ENCODE measurements at places on chromosomes 7 and 10.
A peak's percentile ranks its signal among the peaks of the same experiment; 100 is the strongest.

GRCh38 chr10:86389441-86390193, 23.0 kb upstream of the GRID1 start:
- peak; percentile 50 for DNase-seq

- DNase-seq: no peak
Observed at GRCh38 chr10:85927952-85928665, 438.5 kb downstream of the GRID1 start.

DNA sequence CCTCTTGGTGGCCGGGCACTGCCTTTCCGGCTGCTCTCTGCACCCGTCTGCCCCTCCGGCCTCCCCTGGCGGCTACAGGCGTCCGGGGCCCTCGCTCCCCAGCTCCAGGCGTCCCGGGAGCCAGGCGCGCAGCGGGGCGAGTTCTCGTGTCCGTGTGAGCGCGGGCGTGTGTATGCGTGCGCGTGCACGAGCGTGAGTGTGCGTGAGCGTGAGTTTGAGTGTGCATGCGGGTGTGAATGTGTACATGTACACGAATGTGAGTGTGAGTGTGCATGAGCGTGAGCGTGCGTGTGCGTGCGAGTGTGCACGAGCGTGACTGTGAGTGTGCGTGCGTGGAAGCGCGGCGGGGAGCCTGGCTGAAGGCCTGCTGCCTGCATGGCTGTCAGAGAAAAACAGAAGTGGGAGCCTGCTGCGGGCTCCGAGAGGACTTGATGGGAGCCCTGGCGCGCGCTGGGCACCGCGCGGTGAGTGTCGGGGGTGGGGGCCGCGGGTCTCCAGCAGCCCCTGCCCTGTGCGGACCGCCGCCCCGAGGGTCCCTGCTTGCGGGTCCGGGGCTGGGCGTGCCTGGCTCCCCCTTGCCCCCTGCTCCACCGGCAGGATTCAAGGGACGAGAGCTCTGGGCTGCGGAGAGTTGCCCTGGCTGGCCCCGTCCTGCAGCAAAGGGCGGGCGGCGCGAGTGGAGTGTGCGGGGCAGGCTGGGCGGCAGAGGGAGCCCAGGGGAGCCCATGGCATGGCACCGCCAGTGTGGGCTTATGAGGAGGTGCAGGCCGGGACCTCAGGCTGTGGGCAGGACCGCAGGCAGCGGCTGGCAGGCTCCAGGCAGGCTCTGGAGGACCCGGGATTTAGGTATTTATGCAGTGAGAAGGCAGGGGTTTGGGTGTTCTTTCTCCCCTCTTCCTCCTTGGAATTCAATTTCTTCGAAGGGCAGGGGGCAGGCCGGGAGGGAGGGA, 75.8 kb upstream of the EN2 start:
- no peak for DNase-seq

- DNase-seq: no peak
Observed at GRCh38 chr10:22003964-22004281, 393 bp upstream of the DNAJC1 start.

DNA sequence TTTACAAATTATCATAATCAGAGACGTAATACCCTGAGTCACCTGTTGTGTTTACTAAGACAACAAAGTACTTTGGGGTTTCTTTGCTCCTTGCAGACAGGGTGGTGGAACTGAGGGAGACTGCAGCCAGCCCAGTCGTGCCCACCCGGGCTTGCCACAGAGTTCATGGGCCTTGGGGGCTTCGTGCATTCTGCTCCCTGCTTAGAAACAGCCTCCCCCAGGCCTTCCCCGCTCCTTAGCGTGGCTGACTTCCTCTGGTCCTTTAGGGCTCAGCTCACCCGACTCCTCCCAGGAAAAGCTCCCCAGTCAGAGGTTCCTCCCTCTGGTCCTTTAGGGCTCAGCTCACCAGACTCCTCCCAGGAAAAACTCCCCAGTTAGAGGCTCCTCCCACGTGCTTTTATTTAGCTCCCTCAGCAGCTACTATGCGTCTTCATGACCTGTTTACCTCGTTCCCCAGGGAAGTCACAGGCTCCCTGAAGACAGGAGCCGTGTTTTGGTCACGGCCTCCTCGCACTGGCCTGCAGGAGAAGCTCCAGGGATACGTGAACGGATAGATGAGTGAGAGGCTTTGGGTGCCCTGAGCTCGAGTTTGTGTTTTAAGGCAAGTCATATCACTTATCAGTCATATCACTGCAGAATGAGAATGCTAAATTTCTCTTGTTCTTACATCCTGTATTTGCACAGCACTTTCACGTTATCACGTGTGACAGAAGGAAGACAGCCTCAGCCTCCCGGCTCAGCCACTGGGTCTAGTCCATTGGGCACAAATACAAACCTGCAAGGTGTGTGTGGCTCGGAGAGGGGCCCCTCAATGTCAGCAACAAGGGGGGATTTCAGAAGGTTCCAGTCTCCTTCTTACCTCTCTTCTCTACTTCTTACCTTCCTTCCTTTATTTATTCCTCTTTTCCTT, 52.7 kb upstream of the VIPR2 start:
- peak; percentile 70 for DNase-seq

DNA sequence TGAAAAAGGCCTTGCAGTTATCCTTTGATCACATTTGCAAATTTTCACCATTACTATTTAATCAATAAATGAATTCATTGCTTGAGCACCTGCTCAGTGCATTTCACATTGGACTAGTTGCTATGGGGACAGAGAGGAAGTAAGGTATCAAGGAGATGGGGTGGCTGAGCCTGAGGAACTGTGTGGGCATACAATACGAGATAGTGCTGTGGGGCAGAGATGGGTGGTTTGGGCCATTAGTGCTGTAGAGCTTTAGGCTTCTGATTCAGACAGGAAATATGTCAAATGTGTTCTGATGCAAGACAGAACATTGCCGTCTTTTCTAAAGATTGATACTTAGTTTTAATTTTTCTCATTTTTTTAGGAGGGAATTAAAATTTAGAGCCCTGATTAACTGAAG, 13.2 kb downstream of the ITGB8 start:
- no peak for DNase-seq

DNA sequence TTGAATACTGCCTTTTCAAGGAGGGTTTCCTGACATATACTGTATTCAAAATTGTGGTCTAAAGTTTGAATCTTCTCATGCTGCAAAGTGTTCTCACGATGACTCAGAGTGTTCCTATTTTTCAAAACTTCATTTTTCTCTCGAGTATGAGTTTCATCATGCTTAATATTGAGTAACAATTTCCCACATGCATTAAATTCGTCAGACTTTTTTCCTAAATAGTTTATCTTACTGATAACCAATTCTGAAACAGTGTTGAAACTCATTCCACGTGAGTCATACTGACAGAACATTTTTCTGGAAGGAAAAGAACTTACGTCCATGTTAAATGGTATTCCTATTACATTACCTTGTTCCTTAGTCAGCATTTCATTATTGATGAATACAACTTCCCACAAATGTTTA, 44.1 kb downstream of the ZNF33B start:
- no peak for DNase-seq
